Vagina (tissue), 2 donors: ENCODE measurements at places on chromosomes 4 and X.

DNA sequence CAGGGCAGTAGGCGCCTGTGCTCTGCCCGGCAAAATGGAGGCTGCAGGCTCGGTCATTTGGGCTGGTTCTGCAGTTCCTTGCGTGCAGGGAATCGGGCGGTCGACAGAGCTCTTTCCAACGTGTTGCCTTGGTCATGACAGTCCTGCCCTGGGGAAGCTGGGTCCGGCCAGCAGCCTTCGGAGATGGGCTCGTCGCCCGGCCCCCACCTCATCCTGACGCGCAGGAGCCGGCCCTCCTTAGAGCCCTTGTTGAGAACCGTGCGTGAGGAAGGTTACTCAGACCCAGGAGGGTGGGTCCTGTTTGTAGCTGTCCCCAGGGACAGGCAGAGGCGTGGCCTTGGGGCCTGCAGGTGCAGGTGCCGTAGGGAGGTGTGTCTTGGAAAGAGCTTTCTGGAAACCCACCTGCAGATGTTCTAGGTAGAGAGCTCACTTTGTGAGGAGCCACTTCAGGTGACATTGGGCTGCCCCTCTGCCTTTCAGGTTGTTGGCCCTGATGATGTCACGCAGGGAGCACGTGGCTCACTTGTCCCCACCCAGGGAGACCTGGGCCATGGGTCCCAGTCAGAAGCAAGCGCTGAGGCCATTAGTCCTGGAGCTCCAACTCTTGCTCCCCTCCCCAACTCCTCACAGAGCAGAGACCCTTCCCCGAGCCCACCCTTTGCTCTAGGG is 15.2 kb upstream of the HGFAC start:
- no peak overlapping the region for H3K4me3 ChIP-seq
- H3K27me3 ChIP-seq: no peaks in the 10 kb centered on the region
- H3K4me1 ChIP-seq: no peaks in the 10 kb centered on the region

DNA sequence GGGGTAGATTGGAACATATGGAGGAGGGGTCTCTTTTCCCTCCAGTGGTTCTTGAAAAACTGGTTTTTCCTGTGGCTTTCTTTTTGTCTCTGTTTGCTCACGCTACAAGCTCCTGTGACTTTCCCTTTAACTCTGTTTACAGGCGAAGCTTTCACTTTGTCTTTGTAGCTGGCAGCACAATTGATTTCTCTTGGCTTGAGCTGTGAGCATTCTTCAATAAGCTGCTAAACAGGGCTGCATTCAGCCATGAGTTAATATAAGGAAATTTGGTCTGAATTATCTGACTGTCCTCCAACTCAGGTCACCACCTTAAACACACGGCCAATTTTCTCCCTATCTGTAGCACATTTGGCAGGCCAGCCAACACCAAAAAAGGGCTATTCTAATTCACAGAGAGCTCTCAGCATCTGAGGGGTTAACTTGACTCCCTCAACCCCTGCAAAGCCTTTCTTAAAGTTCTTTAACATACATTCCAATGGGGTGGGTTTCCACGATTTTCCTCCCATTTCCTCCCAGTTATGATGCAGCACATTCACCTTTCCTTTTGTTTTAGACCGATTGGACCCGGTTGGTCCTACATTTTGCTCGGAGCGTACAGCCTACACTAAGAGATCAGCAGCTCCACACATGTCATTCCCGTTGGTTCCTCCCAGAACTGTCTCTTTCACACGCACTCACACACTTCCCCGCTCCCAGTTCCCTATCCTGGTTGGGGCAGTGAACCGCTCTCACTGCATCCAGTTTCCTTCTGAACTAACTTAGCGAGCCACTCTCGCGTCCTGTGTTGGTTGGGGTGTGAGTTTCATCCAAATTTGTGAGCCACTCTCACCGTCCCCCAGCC is 45.4 kb downstream of the UGT2A3 start:
- no peak overlapping the region for H3K27ac ChIP-seq
- H3K4me1 ChIP-seq: peaks cover 16% of the 10 kb centered on the region
- no peak for DNase-seq
- H3K27me3 ChIP-seq: no peaks in the 10 kb centered on the region
- peak overlapping the region; percentile 25 for H3K4me3 ChIP-seq

DNA sequence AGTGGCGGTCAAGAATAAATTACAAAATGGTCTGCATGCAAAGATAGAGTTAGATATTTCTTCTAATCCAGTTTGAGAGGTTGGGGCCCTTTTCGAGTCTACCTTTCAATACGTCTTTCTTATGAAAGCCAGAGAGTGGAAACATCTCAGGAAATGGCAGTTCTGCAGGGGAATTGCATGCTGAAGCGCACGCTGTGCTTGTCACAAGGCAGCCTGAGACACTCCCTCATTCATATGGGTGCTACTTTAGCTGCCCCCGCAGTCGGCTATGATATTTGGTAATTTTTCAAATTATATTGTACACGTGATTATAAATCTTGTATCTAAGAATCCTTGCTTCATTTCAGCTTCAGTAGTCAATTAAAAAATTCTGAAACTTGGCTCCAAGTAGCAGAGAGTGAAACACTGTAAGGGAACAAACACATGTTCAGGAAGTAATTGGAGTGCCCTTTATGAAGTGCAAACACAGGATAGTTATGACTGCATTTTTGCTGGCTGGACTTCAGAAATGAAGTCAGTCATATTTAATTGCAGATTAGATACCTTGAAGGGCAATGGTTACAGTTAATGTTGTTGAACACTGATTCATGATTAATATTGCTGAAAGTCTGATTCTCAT is 145.5 kb upstream of the NAP1L5 start:
- H3K4me3 ChIP-seq: no peak overlapping the region
- H3K27me3 ChIP-seq: no peaks in the 10 kb centered on the region
- no peaks in the 10 kb centered on the region for H3K4me1 ChIP-seq
- no peak overlapping the region for H3K27ac ChIP-seq
- DNase-seq: no peak

- no peaks in the 10 kb centered on the region for H3K36me3 ChIP-seq
- H3K27ac ChIP-seq: no peak overlapping the region
- no peak for DNase-seq
- H3K4me1 ChIP-seq: peaks cover 15% of the 10 kb centered on the region
Observed at GRCh38 chr4:13918110-13918509, 290.6 kb upstream of the BOD1L1 start.

DNA sequence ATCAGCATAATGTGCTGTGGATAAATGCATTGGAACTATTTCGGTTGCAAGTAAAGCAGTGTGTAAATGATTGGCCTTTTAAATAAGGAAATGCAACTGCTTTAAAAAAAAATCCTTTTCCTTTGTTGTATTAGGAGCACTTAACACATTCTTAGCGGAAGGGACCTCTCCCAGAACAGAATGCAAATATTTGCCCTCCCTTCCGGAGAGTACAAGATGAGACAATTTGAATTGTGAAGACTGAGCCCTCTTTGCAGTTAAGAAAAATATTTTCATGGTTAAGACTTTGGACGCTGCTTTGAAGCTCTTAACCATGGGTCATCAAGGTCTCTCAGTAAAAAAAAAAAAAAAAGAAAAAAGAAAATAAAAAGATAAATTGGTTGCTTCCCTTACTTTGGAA is 9.5 kb upstream of the NOX1 start:
- no peak for DNase-seq
- H3K36me3 ChIP-seq: no peaks in the 10 kb centered on the region
- no peak overlapping the region for H3K4me3 ChIP-seq
- no peaks in the 10 kb centered on the region for H3K27me3 ChIP-seq

GRCh38 chr4:45425135-45425534 is 698.7 kb downstream of the GABRG1 start:
- no peaks in the 10 kb centered on the region for H3K27me3 ChIP-seq
- no peak overlapping the region for H3K27ac ChIP-seq
- H3K36me3 ChIP-seq: no peaks in the 10 kb centered on the region
- no peak overlapping the region for H3K4me3 ChIP-seq
- DNase-seq: no peak
- no peaks in the 10 kb centered on the region for H3K4me1 ChIP-seq

DNA sequence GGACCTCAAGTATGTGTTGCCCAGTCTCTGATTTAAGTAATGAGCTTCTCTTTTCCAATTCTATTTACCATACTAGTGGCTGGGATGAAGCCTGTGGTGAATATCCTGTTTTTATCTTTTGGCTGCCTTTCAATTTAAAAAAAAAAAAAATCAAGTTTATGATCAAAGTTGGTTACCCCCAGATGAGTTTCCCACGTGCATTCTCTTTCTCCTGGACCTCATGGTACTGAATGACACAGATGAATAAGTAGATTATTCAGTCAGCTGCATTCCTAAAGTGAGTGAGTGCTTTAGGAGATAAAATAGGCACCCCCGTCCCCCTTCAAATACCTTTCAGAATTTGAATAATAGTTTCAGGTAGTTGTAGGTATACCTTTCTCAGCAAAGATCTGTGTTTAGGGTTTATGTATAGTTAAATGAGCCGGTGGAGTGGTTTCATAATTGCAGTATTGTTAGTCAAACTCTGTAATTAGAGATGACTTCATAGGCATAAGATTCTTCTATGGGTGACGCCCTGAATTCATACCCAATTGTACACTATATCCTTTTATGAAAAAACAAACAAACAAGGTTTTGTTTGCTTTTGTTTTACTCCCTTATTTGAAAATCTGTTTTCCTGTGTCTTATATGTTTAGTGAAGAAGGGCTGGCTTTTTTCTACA is 41.9 kb downstream of the PLS3 start:
- H3K27ac ChIP-seq: peak overlapping the region; percentile 29
- peaks cover 6% of the 10 kb centered on the region for H3K4me1 ChIP-seq
- H3K27me3 ChIP-seq: no peaks in the 10 kb centered on the region
- H3K4me3 ChIP-seq: no peak overlapping the region
